Right atrium auricular region (tissue), 2 donors: ENCODE measurements at places on chromosomes 12 and 14. TPM values are rescaled to one million over a fixed set of nuclear protein-coding genes. Genes with fewer than 3 reads are reported as not detected.

DNA sequence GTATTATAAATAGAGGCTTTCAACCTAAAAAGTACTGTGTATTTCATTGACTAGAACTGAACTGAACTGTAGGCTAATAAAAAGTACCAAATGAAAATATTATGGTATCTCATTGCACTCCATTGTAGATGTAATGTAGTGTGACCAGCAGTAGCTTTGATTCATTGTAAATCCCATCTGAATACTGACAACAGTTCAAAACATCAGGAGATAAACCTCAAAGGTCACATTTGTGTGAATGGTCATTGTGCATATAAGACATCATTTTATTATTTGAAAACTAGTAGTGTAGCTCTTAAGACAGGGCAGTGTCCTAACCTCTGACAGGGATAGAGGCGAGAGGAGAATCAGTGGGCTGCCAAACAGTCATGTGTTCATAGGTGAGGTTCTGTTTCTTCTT lies 286.6 kb downstream of the FBXL14 start:
- DNase-seq: no peak
- H3K27ac ChIP-seq: no peak overlapping the region
- H3K4me1 ChIP-seq: peaks cover 40% of the 10 kb centered on the region
- H3K27me3 ChIP-seq: no peaks in the 10 kb centered on the region
- no peak overlapping the region for H3K4me3 ChIP-seq

DNA sequence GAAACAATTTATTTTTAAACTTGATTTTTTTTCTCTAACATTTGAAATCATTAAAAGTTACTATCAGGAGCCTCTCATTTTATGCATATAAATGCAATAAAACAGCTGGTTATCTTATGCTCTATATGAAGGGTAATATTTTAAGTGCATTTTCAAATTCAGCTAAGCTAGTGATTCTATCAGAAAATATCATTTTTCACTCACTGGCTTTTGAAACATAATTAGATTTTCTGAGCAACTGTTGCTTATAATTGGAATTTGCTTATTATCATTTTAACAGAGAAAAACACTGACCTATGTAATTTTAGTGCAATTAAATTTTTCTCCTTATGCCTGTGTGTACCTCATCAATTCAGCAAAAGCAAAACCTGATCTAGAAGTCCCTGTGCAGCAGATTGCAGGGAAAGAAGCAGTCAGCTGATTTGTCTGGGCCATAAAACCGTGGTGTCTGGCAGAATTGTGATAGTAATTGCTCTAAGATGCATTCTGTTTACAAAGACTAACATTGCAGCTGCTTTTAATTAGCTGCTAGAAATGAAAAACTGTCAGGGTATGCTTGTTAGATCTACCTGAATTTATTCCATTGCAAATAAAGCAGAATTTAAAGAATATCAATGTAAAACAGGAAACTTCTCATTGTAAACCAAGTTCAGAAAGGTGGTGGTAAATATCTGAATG lies 75.0 kb downstream of the BICD1 start:
- H3K4me3 ChIP-seq: no peak overlapping the region
- H3K27ac ChIP-seq: no peak overlapping the region

GRCh38 chr14:96062506-96062905 lies 23.3 kb downstream of the C14orf132 start:
- H3K4me3 ChIP-seq: no peak overlapping the region
- DNase-seq: no peak
- H3K27ac ChIP-seq: no peak overlapping the region
- H3K27me3 ChIP-seq: no peaks in the 10 kb centered on the region

FBXO34 gene
- 32.7 TPM for total RNA-seq

GRCh38 chr14:72013721-72014345 lies 81.6 kb downstream of the RGS6 start:
- no peaks in the 10 kb centered on the region for H3K27me3 ChIP-seq
- H3K4me1 ChIP-seq: no peaks in the 10 kb centered on the region
- no peak for DNase-seq
- no peak overlapping the region for H3K4me3 ChIP-seq
- no peak overlapping the region for H3K27ac ChIP-seq

DNA sequence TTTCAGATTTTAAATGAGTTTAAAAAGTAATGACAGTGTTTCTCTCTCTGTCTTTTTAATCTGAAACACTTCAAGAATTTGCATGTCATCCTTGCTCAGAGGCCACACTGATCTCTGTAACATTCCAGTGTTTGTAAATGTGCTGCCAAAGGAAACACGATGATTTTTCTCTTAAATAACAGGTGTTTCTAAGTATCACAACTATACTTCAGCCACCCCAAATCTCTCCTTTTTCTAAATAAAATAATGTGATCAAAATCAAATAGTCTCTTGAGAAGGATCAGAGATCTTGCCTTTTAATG lies 3.3 kb upstream of the GALC start:
- H3K27me3 ChIP-seq: no peaks in the 10 kb centered on the region
- H3K4me1 ChIP-seq: no peaks in the 10 kb centered on the region
- peak overlapping the region; percentile 29 for H3K27ac ChIP-seq
- DNase-seq: no peak

- H3K27ac ChIP-seq: no peak overlapping the region
- DNase-seq: no peak
- no peak overlapping the region for H3K4me3 ChIP-seq
- H3K36me3 ChIP-seq: peaks cover 33% of the 10 kb centered on the region
- H3K27me3 ChIP-seq: peaks cover 9% of the 10 kb centered on the region
Measured at GRCh38 chr12:57211791-57212700, 4.5 kb upstream of the NXPH4 start.

DNA sequence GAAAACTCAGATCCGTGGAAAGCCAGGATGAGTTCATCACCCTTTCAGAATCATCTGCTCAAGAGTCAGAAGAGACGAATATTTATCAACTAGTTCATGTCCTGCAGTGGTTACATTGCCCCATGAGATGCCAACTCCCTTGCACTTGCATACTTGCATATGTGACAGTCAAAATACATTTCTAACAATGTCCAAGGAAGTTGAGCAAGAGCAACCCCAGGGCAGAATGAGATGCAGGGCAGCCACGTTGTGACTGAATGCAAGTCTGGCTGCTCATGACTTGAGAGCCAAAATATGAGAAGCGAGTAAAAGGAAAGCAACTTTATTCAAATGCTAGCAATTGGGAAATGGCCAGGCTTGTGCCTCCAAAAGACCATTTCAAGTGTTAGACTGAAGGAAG lies 23.6 kb upstream of the UTP20 start:
- H3K4me1 ChIP-seq: no peaks in the 10 kb centered on the region
- no peak for DNase-seq
- H3K27me3 ChIP-seq: no peaks in the 10 kb centered on the region

DNA sequence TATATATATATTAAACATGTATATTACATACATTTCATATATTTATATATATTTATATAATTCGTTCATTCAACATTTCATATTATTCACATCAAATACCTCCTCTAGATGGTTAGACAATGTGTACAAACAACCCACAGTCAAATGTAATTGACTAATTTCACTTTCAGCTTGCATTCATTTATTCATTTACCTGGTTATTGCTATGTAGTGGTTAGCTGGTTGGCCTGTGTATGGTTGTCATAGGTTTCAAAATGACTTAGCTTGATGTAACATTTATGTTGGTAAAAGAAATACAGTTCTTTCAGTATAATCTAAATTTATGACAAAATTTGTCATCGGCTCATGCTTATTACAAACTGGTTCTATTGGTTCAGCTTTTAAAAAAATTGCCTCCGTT lies 389 bp downstream of the OR4K13 start:
- H3K27ac ChIP-seq: no peak overlapping the region
- H3K36me3 ChIP-seq: no peaks in the 10 kb centered on the region
- H3K4me3 ChIP-seq: no peak overlapping the region
- DNase-seq: no peak

OAS2 gene
- total RNA-seq: 6.8 TPM

DNA sequence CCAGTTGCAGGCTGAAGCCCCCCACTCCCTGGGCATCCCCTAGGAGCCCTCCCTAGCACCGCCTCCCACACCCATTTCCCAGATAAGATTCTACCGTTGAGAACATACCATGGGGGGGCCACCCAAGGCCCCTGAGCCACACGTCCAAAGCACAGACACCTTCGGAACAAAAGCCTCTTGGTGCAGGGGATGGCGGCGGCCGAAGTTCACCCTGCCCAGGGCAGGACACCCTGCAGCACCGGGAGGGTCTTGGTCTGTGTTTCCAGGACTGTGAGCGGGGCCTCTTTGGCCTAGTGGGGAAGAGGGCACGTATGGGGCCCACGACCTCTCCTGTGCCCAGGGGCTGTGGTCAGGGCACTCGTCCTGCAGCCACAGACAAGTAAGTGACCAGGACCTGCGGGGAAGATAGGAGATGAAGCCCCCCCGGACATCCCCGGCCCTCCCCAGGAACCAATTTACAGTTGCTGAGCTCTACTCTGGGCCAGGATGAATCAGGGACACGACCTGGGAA lies 154.3 kb upstream of the C14orf180 start:
- no peak for DNase-seq
- no peak overlapping the region for H3K27ac ChIP-seq
- no peak overlapping the region for H3K4me3 ChIP-seq
- H3K27me3 ChIP-seq: no peaks in the 10 kb centered on the region

KRT8 gene
- total RNA-seq: 271 TPM

DNA sequence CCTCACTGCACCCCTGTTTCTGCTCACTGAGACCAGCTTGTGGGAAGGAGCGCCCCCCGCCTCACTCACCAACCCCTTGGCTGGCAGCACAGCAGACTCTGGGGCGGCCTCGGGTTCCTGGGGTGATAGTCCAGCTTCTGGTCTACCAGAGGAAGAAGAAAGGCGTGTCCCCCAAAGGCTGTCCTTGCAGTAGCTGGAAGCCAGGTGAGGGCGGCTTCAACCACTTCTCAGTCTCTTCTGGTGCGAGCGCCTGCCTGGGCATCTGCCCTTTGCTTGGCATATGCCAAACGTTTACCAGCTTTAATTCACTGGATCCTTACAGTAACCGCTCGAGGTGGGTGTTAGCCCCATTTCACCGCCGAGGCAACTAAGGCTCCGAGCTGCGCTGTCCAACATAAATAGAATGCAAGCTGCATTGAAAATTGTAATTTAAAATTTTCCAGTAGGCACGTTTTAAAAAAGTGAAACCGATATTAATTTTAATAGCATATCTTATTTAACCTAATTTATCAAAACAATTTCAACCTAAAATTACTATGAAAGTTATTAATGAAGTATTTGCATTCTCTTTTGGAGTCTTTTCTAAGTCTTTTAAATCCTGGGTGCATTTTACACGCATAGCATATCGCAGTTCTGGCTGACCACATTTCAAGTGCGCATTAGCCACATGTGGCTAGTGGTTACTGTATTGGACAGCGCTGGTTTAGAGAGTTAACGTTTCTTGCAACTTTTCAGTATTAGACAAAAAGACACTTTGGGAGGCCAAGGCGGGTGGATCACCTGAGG lies 872 bp downstream of the FAM177A1 start:
- DNase-seq: peak; percentile 71
- peak overlapping the region; percentile 62 for H3K4me3 ChIP-seq
- H3K4me1 ChIP-seq: no peaks in the 10 kb centered on the region
- no peaks in the 10 kb centered on the region for H3K36me3 ChIP-seq
- no peaks in the 10 kb centered on the region for H3K27me3 ChIP-seq

KLRB1 gene
- not detected for total RNA-seq

ALX1 gene
- total RNA-seq: not detected

GRCh38 chr14:35337269-35338255 lies 45.4 kb downstream of the PSMA6 start:
- peak overlapping the region; percentile 88 for H3K27ac ChIP-seq
- H3K27me3 ChIP-seq: no peaks in the 10 kb centered on the region
- H3K4me3 ChIP-seq: no peak overlapping the region
- no peaks in the 10 kb centered on the region for H3K36me3 ChIP-seq

IGF1 gene
- total RNA-seq: 26.1 TPM

DNA sequence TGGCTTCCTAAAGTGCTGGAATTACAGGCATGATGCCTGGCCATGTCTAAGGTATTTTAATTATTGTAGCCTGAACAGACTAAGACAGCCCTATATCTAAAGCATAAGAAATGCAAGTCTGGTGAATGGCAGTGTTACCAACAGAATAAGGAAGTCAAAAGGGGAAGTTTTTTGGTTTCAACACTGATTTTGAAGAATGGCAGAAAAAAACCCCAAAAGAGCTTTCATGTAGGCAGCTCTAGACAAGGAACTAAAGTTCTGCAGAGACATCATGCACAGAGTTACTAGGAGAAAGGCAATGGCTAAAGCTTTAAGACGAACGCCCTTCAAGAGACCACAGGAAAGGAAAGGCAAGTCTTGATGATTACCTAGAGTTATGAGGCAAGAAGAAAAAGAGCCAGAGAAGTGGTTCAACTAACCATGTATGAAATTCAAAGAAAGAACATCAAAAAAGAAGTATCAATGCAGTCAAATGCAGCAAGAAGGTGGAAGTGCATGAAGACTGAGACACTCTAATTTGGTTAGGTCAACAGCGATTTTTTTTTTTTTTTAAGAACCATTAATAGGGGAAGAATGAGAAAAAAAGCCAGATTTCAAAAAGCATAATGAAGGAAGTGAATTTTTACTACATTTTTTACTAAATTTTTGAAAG lies 50.8 kb downstream of the RPS6KA5 start:
- H3K27ac ChIP-seq: peak overlapping the region; percentile 29
- H3K4me1 ChIP-seq: no peaks in the 10 kb centered on the region
- no peak overlapping the region for H3K4me3 ChIP-seq
- H3K27me3 ChIP-seq: no peaks in the 10 kb centered on the region
- no peaks in the 10 kb centered on the region for H3K36me3 ChIP-seq
- no peak for DNase-seq

GRCh38 chr12:130714091-130714590 lies 2.0 kb downstream of the RIMBP2 start:
- peaks cover 32% of the 10 kb centered on the region for H3K4me1 ChIP-seq
- no peaks in the 10 kb centered on the region for H3K36me3 ChIP-seq
- H3K4me3 ChIP-seq: no peak overlapping the region

- no peak for DNase-seq
- H3K27me3 ChIP-seq: no peaks in the 10 kb centered on the region
- H3K4me1 ChIP-seq: no peaks in the 10 kb centered on the region
Measured at GRCh38 chr14:96824283-96824682, 27.1 kb downstream of the VRK1 start.

SLCO1B1 gene
- not detected for total RNA-seq

FAM181A gene
- not detected for total RNA-seq

DNA sequence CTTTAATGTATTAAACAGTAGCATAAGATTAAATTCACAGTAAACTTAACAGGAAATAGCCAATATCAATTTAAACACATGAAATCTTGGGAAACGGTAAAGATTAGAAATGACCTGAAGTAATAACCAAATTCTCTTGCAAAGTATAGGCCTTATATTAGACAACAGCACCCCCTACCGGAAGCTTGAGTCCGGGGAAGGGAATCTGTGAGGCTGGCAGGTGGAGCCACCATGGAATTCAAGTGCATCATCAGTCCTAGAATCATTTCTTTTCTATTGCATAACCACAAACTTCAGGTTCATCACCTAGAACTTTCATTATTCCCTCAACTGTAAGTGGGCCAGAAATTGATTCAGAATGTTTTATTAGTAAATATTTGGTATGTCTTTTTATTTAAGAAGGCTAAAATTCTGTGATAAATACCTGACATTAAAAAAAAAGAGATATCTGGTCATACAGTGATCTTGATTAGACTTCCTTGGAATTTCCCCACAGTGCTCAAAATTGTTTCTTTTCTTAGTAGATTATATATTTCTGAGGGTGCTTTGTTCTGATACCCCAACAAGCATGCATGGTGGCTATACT lies 48.6 kb downstream of the AP5M1 start:
- H3K27me3 ChIP-seq: no peaks in the 10 kb centered on the region
- no peaks in the 10 kb centered on the region for H3K4me1 ChIP-seq
- no peak overlapping the region for H3K4me3 ChIP-seq
- no peaks in the 10 kb centered on the region for H3K36me3 ChIP-seq
